Right hindlimb (tissue), 1 donor: ENCODE measurements at places on chromosomes 11 and 22.
A peak's percentile ranks its signal among the peaks of the same experiment; 100 is the strongest.

DNA sequence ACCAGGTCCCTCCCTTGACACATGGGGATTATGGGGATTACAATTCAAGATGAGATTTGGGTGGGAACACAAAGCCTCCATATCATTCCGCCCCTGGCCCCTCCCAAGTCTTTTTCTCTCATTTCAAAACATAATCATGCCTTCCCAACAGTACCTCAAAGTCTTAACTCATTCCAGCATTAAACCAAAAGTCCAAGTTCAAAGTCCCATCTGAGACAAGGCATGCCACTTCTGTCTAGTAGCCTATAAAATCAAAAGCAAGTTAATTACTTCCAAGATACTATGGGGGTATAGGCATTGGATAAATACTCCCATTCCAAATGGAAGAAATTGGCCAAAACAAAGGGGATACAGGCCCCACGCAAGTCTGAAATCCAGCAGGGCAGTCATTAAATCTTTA is 19.7 kb upstream of the EIF4G2 start:
- DNase-seq = no peak

GRCh38 chr11:119157063-119157462 is 8.2 kb downstream of the ABCG4 start:
- no peak for DNase-seq

DNA sequence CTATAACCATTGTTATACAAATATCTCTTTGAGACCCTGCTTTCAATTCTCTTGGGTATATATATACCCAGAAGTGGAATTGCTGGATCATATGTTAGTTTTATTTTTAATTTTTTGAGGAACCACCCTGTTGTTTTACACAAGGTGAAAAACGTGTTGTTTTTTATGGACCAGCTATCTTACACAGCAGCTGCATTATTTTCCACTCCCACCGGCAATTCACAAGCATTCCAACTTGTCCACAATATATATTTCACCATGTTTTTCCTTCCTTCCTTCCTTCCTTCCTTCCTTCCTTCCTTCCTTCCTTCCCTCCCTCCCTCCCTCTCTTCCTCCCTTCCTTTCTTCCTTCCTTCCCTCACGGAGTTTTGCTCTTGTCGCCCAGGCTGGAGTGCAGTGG is 6.3 kb upstream of the APOL5 start:
- no peak for DNase-seq

DNA sequence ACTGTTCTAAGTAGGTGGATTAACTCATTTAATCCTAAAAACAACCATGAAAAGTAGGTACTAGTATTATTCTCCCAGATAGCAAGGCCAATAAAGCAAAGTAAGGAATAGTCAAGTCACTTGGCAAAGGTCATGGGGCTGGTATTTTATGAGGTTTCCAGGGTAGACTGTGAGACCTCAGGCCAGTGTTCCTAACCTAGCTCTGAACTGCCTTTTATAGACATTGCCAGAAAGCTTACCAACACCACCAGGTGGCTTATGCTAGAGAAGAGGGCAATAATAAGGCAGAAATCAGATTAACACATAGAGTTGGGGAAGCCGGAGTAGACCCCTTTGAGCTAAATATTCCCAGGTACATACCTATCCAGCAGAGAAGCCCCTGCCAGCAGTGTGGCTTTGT is 490.9 kb upstream of the TENM4 start:
- no peak for DNase-seq

DNA sequence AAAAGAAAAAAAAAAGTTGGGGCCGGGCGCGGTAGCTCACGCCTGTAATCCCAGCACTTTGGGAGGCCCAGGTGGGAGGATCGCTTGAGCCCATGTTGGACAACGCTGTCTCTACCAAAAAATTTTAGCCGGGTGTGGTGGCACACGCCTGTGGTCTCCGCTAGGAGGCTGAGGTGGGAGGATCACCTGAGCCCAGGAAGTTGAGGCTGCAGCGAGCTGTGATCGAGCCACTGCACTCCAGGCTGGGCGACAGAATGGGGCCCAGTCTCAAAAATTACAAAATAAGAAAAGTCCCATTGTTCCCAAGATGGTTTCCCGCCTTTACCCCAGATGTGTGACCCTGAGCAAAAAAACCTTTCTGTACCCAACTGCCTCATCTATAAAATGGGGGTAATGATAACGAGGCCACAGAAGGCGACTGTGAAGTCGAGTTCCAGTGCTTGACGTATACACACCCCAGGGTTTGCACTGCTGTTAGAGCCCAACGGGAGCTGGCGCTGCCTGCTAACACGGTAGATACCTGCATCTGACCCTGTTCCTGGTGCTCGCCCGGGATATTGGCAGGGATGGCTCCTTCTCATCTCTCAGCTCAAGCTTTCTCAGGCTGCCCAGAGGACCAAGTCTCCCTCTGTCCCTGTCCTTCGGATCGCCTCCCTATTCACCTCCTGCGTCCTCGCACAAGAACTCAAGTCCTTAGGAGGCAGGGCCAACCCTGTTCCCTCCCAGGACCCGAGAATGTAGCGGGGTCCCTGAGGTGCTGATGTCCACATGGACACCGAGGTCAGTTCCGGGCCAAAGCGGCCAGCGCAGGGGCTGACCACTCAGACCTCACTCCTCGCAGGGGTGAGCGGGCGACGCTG is 1.1 kb upstream of the RPLP2 start:
- no peak for DNase-seq

DNA sequence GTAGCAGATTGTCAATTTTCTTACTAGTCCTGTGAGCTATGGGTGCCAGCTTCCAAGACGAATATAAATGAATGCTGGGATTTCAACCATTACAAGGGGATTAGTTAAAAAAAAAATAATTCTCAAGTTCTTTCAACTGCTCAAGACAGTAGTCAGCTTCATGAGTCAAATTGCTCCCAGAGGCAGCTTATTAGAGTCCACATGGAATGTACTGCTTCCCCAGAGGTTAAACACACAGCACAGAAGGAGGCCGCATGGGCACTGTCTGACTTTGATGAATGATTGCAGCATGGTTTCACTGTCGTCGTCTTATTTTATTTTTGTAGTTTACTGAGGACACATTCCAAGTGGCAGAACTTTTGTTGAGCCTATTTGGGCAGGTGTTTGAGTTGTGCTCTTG is 563.2 kb downstream of the TMEM135 start:
- DNase-seq = no peak

DNA sequence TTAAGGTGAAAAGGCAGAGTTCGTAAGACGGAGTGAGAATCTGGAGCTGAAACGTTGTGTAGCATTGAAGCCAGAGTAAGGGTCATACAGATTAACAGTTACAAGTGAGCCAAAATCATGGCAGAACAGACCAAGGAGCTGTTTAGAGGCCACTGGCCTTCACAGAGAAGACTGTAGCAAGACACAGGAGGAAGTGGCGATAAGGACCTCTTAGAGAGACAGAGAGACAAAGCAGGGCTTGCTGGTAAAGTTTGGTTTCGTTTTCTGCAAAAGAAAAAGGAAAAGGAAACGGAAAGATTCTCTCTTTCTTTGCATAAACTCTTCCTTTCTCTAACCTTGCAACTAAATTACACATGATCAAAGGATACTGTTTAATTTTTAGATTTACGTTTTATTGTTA is 83.0 kb downstream of the AASDHPPT start:
- DNase-seq = no peak

DNA sequence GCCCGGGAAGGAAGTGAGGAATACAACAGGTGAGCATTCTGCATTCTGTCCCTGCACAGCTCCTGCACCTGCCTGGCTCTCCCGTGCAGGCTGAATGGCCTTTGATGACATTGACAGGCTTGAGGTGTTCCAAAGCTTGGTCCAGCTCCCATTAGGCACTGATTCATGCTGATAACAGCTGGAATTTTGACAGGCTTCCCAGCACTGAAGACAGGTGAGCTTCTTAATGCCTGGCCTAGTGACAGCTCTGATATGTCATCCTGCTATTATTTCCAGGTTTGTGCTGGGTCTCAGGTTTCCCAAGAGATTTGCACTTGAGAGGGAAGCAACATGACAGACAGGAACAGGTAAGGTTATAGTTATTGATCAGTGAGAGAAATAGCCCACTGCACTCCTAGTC is 58.0 kb upstream of the MTNR1B start:
- no peak for DNase-seq

DNA sequence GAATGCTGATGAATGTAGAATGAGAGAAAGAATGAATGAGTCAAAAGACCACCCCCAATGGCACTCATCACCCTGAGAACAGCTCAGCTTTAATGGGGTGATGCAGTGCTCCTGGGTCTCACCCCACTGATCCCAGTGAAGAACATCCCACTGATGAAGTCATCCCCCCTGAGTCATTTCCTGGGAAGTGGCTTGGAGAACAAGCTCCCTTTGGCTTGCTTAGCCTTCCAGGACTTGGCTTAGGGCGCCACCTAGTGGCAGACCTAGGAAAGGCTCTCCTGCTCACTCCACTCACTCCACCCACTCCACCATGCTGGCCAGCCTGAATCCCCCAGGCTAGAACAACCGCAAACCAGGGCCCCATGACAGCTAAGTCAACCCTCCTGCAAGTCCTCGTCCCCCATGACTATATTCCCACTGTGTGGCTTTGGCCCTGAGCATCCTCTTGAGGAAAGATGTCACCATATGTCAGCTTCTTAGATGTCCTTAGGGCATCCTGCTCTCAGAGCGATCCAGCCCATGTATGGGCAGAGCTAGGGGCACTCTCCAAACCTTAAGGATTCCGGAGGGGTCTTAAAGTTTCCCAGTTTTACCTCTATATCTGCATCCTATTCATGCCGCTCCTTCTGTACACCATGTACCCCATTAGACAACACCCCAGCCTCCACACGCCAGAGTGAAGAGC is 17.8 kb upstream of the TMPRSS13 start:
- DNase-seq = peak; percentile 92

GRCh38 chr11:93526346-93526633 is 16.9 kb downstream of the SMCO4 start:
- no peak for DNase-seq

GRCh38 chr22:37205046-37205445 is 7.2 kb downstream of the SSTR3 start:
- no peak for DNase-seq

- no peak for DNase-seq
Measured at GRCh38 chr22:50396751-50397370, 53.7 kb downstream of the PPP6R2 start.

GRCh38 chr22:41469218-41469851 is 418 bp downstream of the ACO2 start:
- no peak for DNase-seq

GRCh38 chr22:22027955-22028354 is 45.4 kb upstream of the TOP3B start:
- no peak for DNase-seq

DNA sequence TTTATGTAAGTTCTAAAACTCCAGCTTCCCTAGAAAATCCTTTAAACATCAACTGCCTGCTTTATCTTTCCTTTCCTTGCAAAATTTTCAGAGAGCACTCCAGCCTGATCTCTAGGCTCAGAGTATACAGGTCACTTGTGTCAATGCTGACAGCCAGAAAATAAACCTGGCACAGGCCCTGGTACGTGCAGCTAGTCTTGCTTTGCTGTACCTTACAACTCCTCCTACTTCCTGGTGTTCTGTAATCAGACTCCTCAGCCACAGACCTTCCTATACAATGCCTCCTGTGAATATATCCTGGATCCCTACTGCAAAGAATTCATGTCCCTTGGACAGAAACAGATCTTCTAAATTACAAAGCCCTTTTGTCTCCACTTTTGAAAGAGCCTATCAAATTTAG is 24.2 kb upstream of the TMEM123 start:
- no peak for DNase-seq
